Activated CD8-positive, alpha-beta memory T cell treated with anti-CD3 and anti-CD28 coated beads for 1 hour (primary cell): ENCODE measurements at places on chromosomes 3 and 15.

GRCh38 chr15:61063875-61064320 is 165.2 kb downstream of the RORA start:
- DNase-seq = no peak

DNA sequence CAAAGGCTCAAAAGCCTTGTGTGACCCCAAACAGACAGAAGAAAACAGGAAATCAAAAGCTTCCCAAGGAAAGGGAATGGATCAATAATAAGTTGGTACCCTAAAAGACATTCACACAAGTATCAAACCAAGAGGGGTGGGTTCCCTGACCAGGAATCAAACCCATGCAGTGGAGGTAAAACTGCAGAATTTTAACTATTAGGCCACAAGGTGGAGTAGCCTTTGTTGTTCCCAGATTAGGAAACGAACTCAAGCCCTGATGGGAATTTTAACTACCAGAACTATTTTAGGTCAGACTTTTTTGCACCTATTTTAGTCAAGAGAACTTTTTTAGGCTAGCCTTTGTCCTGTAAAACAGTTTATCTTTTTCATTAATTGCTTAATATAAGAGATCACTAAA is 31.4 kb downstream of the SETMAR start:
- no peak for DNase-seq

- no peak for DNase-seq
Observed at GRCh38 chr3:73411993-73412392, 212.7 kb downstream of the PDZRN3 start.

- DNase-seq = no peak
Observed at GRCh38 chr3:159928666-159929065, 60.0 kb upstream of the IL12A start.

DNA sequence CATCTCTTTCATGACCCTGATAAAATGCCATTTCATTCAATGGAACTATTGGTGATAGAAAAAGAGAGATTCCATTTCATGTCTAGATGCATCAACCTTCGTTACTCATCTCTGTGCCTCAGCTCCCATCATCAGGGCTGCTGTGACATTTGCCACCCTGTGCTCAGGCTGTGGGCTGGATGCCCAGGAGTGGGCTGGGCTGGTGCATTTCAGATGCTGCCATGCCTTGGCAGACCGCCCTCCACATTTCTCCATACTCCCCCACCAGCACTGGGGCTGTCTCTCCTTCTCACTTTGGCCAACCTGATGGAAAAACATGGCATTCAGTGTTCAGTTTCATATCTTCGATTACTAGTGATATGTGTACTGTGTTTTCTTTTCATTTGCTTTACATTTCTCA is 59.1 kb downstream of the DNASE1L3 start:
- no peak for DNase-seq
